ENCODE measurements at places on chromosomes 5 and 9.

DNA sequence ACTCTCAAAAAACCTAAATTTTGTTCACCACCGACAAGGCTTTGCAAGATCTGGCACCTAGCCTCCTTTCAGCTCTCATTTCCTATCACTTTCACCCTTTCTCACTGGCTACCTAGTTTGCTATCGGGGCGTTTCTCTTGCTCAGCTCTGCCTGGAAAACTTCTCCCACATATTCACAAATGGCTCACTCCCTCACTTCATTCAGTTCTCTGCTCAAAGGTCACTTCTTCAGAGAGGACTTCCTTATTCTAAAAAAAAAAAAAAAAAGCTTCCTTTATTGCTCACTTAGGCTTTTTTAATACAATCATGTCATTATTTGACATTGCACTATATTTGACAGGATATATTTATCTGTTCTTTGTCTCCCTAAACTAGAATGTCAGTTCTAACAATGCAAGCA is 2.1 kb upstream of the SLC25A46 start:
- no peak overlapping the region for H3K4me3 ChIP-seq
- no peaks in the 10 kb centered on the region for H3K4me1 ChIP-seq
- no peak for DNase-seq

DNA sequence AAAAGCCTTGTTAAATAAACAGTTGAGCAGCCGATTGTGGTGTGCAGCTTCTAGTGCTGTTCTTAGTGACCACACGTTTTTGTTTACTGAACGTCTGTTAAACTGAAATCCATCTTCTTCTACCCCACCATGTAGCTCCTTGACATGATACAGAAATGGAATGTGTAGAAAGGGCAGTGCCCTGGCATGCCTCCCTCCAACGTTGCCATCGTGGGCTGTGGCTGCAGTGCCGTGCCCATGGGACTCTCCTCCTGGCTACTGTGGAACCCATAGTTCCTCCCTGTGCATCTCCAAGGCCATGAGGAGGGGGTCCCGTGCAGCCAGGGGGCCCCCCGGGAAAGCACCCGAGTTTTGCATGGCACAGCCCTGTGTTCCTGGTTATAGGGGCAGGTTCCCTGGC is 23.3 kb upstream of the TGFBI start:
- H3K36me3 ChIP-seq: no peaks in the 10 kb centered on the region
- H3K27me3 ChIP-seq: no peaks in the 10 kb centered on the region
- DNase-seq: no peak
- no peak overlapping the region for H3K4me3 ChIP-seq
- no peaks in the 10 kb centered on the region for H3K4me1 ChIP-seq

DNA sequence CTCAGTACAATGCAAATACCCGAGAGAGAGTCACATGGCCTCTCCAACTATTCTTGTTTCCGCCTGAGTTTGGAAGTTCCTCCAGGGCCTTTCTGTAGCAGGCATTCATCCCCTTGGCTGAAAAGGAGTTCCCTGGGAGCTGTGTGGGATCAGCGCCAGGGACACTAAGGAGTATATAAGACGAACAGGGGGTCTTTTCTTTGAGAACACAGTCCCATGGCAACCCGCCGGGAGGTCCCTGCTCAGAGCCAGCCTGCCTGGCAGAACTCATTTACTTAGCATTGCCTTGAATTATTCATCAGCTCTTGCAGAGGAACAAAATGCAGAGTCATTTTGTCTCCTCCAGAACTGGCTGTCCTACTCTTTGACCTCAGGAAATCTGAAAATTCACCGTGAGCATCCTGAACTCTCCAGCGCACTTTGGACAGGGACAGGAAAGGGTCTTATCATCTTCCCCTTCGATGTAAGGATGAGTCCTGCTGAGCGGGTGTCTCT is 120.4 kb upstream of the OSMR start:
- DNase-seq: no peak
- no peaks in the 10 kb centered on the region for H3K36me3 ChIP-seq
- H3K27ac ChIP-seq: no peak overlapping the region
- H3K4me3 ChIP-seq: no peak overlapping the region

DNA sequence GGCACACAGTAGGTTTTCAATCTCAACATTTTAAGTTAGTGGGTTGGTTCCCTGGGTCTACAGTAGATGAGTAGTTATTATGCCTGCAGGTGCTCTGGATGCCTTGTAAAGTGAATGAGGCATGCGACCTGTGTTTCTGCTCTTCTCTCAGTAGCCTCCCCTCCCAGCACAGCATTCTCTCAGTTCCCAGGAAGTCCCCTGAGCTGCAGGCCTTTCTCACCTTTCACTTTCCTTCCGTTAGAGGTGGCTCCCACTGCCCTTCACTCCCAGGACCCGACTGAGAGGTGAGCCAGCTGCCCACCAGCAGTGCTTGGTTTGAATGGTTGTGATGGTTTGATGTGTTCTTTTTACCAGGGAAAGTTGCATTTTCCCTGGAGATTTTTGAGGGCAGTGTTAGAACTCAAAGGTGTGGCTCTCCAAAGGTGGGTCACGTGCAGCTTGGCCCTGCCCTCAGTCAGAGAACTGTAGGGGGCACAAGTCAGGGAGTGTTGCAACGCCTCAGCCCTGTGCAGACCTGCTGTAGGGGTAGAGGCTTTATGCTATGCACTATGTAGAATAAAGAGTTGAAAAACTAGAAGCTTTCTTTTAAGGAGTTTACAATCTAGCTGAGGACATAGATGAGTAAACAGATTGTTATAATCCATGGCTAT is 173.8 kb downstream of the NTRK2 start:
- no peaks in the 10 kb centered on the region for H3K4me1 ChIP-seq
- no peak for DNase-seq
- H3K36me3 ChIP-seq: no peaks in the 10 kb centered on the region
- H3K27ac ChIP-seq: no peak overlapping the region

GRCh38 chr5:151357097-151357496 is 9.7 kb upstream of the SLC36A2 start:
- H3K4me3 ChIP-seq: no peak overlapping the region
- H3K27me3 ChIP-seq: no peaks in the 10 kb centered on the region
- no peak overlapping the region for H3K27ac ChIP-seq
- H3K4me1 ChIP-seq: no peaks in the 10 kb centered on the region

GRCh38 chr5:105730982-105731381 is 1939.8 kb downstream of the EFNA5 start:
- no peak overlapping the region for H3K4me3 ChIP-seq
- no peaks in the 10 kb centered on the region for H3K36me3 ChIP-seq
- no peak for DNase-seq
- H3K27me3 ChIP-seq: no peaks in the 10 kb centered on the region
- no peaks in the 10 kb centered on the region for H3K4me1 ChIP-seq
- no peak overlapping the region for H3K27ac ChIP-seq

Data from Caco-2 (cell line).